Kidney capillary endothelial cell (primary cell): ENCODE measurements at places on chromosomes 1 and 21.

- DNase-seq, result no peak
Observed at GRCh38 chr1:221760911-221761310, 19.0 kb upstream of the DUSP10 start.

DNA sequence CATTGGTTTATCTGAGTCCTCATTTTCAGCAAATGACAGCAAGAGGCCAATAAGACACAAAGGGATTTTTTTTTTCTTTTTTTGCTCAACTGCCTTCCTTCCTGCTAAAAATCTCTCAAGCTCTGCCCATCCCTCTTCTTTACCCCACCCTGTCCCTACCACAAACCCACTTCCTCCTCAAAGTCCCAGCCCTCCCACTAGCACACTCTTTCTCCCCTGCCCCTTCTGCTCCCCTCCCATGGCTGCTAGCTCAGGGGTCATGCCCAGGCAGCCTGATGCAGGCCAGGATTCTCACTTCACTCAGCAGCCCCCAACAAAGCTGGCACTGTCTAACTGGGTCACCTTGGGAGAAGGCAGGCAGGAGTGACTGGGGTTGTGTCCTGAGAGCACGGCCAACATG is 28.8 kb upstream of the PPP2R5A start:
- DNase-seq, result no peak

- DNase-seq, result no peak
Observed at GRCh38 chr1:55321942-55322341, 106.8 kb upstream of the USP24 start.

DNA sequence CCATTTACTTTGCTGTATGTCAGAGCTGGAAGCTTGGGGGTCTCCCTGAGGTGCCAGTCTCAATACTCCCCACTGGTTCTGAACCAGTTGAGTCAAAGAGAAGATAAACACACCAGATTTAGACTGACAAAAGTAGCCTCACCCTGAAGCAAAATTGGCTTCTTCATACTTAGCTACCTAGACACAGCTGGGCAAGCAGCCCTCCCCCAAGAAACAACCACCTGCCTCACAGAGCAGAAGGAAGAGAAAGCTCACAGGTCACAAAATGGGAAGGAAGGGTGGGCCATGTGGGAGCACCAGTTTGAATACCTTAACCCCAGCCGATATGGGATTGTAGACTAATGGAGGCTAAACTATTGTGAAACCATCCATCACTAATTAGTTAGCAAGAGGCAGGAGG is 24.6 kb upstream of the MYSM1 start:
- DNase-seq, result no peak
